CD4-positive, alpha-beta T cell treated with Interleukin-1 beta for 1 hour (primary cell): ENCODE measurements at places on chromosomes 2 and 18.

GRCh38 chr2:157748371-157749142 lies 119.9 kb upstream of the ACVR1C start:
- no peak for DNase-seq

DNA sequence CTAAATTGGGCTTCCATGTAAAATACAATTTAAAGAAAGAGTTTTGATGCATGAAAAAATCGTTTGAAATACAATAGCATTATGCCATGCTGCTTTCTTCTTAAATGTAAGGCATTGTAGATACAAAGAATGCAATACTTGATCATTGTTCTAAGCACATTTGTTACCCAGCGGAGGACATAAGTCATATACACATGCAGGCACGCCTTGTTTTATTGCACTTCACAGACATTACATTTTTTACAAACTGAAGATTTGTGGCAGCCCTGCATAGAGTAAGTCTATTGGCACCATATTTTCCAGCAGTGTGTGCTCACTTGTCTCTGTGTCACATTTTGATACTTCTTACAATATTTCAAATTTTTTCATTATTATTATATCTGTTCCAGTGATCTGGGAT lies 345.0 kb downstream of the CLIP4 start:
- no peak for DNase-seq

DNA sequence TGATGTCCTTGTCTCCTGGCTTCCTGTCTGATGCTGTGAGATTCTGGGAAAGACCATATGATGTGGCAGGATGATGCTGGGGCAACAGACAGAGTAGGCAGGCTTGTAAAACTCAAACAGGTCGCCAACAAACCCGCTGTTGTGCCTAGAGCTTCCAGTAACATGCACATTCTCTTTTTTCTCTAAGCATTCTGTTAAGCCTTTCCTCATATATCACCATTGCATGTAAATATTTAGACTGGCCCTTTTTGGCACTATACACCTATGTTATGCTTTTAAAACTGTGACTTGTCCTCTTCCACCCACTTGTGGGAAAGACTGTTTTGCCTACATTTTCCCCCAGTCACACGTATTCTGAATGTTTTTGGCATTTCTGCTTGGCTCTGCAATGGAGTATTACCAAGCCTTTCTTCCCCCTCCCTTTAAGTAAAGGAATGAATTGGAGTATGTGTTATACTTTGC lies 250.4 kb upstream of the TANK start:
- no peak for DNase-seq

DNA sequence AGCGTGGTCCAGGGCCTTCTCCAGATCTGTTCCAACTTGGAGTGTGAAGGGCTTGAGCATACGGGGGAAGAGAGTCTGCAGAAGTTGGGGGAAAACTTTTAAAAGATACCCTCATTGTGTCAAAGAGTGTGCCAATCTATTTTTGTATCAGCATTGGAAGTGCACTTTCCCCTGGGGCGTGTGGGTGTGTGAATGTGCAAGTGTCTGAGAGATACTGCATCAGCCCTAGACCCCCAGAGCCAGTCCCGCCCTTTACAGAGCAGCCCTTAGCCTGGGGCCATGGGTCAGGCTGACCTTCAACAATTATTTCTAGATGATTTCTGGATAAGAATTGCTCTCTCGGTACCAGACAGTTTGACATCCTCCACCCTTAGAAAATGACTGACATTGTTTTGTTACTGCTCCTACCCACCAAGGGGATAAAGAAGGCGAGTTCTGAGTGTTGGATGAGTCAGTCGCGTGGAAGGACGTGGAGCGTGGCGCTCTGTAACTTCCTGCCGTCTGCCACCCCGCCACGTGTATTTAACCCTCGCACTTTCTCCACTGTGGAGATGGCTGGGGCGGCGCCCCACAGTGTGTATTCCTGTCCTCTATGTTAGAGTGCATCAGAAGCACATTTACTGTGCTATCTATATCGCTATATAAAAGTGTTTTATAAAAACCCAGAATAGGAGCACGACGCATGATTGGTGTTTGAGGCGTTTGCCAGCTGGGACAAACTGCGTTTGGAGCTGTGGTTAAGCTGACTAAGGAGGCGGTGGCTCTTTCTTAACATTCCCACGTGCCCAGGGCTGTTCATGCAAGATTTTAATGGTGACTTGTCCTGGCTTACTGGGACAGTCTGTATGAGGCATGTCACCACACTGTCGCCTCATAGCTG lies 122.6 kb downstream of the CABLES1 start:
- DNase-seq = peak; percentile 42
